ENCODE measurements at places on chromosomes 2 and 18.
A peak's percentile ranks its signal among the peaks of the same experiment; 100 is the strongest.

DNA sequence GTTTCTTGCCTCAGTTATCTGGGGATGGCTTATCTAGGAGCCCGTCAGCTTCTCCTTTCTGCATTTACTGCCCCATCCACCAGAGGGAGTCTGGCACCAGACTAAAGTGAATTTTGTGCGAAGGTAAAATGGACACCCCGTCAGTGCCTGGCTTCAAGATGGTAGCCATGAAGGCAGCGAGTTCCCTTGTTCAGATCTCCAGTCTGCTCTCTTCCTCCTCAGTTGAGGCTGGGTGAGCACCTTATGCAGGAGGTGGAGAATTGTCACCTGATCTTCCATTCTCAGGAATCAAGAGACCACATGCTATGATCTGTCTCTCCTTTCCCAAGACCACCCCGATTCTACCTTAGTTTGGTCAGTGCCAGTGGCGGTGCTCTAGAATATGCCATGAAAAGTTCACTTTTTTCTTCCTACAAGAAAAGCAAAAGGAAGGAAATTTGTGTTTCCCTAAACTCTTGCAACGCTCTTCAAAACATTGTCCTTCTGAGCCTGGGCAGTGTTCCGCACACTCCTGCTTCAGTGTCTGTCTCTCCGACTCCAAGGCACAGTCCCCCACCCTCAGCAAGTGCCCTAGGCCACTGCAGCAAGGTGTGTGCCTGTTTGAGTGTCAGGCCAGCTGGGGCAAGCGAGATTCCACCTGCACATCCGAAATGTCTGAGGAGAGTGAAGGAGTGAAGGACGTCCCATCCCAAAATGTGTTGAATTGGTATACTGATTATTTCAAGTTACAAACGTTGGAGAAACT lies 168.6 kb downstream of the SS18 start:
- DNase-seq: no peak

GRCh38 chr2:148990968-148991367 lies 47.5 kb upstream of the LYPD6B start:
- DNase-seq: no peak

DNA sequence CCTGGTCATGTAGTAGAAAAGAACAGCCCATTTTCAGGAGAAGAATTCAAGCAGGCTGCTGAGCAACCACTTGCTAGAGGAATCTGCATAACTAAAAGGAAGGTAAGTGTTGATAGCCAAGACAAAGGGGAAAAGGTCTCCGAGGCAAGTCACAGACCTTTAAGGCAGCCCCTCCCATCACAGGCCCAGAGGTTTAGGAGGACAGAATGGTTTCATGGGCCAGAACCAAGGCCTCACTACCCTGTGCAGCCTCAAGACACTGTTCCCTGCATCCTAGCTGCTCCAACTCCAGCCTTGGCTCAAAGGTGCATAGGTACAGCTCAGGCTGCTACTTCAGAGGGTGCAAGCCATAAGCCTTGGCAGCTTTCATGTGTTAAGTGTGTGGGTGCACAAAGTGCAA lies 238.6 kb upstream of the CYP26B1 start:
- DNase-seq: no peak

DNA sequence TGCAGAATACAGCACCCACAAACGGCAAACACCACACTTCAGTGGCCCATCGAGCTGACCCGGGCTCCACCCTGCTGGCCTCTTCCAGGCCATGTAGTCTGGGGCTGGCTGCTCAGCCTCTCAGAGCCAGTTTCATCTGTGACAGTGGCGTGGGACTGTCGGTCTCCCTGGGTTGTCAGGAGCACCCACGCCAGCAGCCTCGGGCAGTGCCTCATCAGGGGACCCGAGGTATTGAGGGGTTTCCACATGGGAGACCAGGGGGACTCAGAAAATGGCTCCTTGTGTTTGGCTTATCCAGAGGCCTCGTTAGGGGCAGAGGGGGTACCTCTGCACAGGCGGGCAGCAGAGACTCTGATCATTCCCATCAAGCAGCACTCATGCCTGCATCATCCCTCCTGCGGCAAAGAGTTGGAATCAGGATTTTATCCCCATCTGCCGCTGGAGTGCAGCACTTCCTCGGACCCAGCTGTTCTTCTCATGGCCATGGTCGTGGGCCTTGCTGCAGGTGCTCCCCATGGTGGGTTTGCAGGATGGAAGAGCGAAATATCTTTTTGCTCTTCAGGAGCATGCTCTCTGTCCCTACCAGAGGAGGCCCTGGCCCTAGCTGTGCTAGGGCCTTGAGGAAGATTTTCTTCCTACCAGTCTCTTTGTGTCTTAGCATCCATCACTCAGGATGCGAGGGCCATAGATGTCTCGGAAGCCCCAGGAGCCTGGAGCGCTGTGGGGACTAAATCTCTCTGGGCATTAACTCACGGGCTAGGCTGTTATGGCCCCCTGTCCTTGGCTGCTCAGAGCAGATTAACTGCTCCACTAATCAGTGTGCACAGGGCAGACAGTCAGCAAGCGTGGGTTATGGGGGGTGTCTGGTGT lies 100.8 kb downstream of the CLIP4 start:
- DNase-seq: no peak

GRCh38 chr2:235212501-235213158 lies 260.8 kb downstream of the SH3BP4 start:
- DNase-seq: no peak

GRCh38 chr2:226660526-226660925 lies 139.1 kb downstream of the IRS1 start:
- no peak for DNase-seq

- DNase-seq: no peak
Observed at GRCh38 chr18:78814766-78815165, 164.9 kb upstream of the SALL3 start.

DNA sequence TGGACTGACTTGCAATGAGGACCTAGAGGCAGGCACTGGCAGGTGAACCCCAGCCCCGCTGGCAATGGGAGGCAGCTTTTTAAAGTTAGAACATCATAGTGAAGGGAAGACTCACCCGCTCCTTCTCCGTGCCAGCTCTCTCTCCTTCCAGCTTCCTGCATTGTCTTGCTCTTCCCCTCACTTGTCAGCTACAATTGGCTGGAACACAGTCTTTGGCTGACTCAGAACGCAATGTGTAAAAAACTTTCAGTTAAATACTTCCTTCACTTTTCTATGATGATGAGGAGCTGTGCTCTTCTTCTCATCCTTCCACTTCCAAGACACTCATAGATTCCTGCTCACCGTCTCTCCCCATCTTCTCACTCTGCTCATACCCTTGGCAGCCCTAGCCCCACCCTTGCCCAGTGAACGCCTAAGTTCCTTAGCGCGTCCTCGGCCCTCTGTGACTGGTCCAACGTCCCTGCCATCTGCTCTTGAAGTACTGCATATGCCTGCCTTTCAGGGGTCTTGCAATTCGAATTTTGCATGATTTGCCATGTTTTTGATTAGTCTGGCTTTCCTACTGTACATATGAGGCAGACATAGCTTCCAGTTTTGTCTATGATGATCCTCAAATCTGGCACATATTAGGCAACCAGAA lies 118.0 kb upstream of the TMEM200C start:
- DNase-seq: no peak

- no peak for DNase-seq
Observed at GRCh38 chr2:174334278-174334715, 457 bp upstream of the SP9 start.

GRCh38 chr2:177036747-177037146 lies 175.8 kb upstream of the HNRNPA3 start:
- DNase-seq: no peak

GRCh38 chr2:41431756-41432155 lies 616.1 kb upstream of the PKDCC start:
- DNase-seq: no peak

GRCh38 chr2:48282161-48282680 lies 247.7 kb upstream of the STON1 start:
- no peak for DNase-seq

DNA sequence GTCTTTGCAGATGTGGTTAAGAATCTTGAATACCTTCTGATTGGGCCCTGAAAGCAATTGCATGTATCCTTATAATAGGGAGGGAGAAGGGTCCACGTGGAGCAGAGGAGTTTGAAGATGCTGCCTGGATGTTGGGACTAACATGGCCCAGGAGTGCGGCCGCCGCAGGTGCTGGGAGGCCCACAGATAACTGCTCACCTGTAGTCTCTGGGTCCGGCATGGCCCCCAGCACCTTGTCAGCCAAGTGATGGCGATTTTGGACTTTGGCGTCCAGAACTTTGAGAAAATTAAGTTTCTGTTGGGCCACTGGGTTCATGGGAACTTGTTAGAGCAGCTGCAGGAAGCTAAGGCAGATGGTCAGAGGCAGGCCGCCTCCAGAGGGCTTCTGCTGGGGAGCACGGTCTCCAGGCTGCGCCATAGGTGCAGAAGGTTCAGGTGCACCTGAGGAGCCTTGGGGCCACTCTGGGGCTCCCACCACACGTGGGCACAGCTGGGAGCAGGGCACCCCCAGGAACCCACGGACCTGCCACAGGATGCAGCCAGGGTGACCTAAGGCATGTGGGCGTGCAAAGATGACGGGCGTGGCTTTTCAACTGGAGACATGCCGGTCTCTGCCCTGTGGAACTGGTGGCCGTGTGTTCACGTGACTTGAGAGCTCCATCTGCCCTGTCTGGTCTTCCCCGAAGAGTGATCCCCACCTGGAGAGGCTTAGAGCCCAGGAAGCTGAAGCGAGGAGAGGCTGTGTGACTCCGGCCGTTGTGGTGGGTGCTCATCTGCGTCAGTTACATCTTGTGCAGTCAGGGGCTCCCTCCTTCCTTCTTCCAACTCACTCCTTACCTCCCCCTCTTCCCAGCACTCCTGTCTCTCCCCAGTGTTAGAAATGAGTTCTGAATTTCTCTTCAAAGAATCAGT lies 277.3 kb downstream of the AGAP1 start:
- DNase-seq: no peak

GRCh38 chr2:107364361-107364950 lies 462.2 kb upstream of the RGPD4 start:
- DNase-seq: no peak

- no peak for DNase-seq
Observed at GRCh38 chr2:96104487-96104861, 11.9 kb downstream of the ADRA2B start.

- no peak for DNase-seq
Observed at GRCh38 chr18:25169701-25170100, 182.3 kb downstream of the ZNF521 start.

- DNase-seq: peak; percentile 18
Observed at GRCh38 chr2:240235149-240235803, 94.8 kb upstream of the OTOS start.

- no peak for DNase-seq
Observed at GRCh38 chr2:191922736-191923651, 76.1 kb upstream of the CAVIN2 start.

DNA sequence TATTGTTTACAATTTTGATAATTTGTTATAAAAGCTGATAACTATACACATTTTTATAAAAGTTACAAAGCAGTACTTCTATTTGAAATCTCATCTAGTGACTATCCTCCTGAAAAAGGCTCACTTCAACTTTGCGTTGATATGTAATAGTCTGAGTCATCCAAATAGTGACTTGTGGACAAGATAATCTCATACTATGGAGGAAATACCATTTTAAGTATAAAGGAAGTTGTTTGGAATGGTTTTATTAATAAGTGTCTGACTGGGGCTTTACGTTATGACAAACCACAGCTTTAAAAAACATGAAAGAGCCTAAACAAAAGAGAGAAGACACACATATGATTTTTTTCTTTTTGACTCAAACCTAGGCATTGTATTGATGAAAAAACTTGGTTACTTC lies 272.3 kb upstream of the COL3A1 start:
- no peak for DNase-seq

DNA sequence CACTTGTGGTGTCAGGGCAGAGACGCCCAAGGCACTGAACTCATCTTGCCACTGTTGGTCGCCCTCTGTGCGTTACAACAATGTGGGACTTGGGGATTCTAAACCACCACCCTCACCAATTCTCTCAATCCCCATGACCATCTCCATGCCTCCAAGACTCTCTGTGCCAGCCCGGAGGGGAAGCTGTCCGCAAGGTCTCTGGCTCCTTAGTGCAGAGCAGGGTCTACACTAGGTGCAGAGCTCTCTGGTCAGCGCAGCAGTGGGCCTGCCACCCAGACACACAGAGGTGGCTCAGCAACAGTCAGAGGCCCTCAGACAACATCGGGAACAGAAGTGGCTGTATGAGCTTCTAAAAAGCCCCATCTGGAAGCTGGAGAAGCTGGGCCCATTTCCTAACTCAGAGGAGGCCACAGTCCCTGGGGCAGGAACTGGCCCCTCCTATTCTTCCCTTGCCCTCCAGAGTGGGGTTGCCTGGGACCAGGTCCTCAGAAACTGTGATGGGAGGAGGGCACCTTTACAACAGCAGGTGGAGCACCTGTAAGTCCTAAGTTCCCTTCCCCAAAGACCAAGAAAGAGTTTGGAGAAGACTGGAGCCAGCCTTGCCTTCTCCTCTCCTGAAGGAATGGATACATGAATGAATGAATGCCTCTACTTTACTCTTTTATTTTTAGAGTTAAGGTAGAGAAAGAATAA lies 37.7 kb downstream of the SERTAD2 start:
- no peak for DNase-seq

DNA sequence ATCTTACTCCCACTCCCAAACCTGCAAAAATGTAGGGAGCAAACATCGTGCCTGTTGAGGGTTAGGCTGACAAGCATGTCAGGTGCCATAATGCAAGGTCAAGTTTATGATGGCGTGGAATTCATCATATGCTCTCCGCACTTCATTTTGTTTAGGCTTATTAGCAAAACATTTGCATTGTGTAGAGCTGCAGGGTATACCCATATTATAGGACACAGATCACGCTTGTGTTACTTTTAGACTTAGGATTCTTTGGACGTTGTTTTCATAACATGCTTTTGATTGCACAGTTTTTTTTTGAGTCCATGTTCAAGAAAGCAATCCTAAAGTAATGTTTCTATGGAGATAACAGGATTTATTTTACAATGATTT lies 22.9 kb downstream of the MBP start:
- no peak for DNase-seq

DNA sequence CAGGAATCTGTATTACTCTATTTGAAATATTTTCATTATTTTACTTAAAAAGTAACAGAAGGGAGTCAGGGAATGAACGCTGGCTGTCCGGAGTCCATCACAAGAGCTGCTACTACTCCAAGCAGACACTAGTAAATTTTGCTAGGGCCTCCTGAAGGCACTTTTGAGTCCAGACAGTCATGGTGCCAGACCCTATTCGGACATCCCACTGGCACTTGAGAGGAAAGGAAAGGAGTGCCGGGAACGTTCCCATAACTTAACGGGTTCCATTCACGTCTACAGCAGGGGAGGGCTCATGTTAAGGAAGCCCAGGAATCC lies 563 bp upstream of the GMCL1 start:
- no peak for DNase-seq

GRCh38 chr2:14577843-14578242 lies 54.7 kb upstream of the LRATD1 start:
- DNase-seq: no peak

GRCh38 chr2:145591109-145591809 lies 1071.3 kb upstream of the ZEB2 start:
- no peak for DNase-seq

- no peak for DNase-seq
Observed at GRCh38 chr2:230000118-230000841, 68.4 kb downstream of the SLC16A14 start.

GRCh38 chr2:25982273-25982967 lies at the start of gene KIF3C:
KIF3C (minus strand) TSS chr2:25982497; CDS start chr2:25981917, 580 bp downstream.
- peak; percentile 41 for DNase-seq

- no peak for DNase-seq
Observed at GRCh38 chr2:240865391-240865790, 3.2 kb upstream of the AGXT start.

Data from omental fat pad (tissue), 4 donors.